Kasumi-1 (cell line): ENCODE measurements at places on chromosomes 16 and 17.

- DNase-seq = peak; percentile 42
These were observed 37.8 kb downstream of the CACNG1 start for GRCh38 chr17:67082107-67082506.

GRCh38 chr16:88487124-88487432, 34.0 kb downstream of the ZFPM1 start:
- no peak for DNase-seq

GRCh38 chr16:58428621-58429542, 36.6 kb downstream of the GINS3 start:
- no peak for DNase-seq

DNA sequence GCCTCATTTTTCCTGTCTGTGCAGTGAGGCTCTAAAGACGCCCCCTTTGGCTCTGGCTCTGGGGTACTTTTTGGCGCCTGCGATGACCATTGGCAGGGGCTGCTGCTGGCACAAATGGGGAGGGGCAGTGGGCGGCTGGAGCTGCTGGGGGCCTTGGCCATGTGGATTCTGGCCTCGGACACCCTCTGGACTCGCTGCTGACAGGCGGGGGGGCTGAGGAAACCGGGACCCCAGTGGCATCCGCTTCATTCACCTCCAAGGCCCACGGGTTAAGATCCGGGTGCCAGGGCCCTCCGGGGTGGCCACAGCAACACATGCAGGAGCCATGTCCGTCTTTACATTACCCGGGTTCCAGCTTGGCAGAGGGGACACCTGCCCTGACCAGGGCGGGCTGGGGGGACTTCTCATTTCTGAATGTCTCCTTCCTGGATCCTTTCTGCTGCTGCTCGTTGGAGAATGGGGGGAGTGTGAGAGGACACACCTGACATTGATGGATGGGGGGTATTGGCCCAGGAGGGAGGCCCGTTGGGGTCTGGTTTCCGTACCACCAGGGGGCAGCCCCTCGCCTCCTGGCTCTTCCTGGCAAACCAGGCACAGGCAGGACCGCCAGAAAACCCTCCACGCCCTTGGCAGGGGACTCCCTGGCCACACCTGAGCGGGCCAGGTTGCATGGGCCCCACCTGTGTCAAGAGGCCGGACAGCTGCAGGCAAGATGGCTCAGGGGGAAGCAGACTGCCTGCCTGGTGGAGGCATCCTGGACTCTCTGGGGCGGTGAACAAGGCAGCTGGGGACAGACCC, 21.8 kb downstream of the GSE1 start:
- no peak for DNase-seq

- peak; percentile 4 for DNase-seq
These were observed 381 bp downstream of the CTNS start for GRCh38 chr17:3636908-3637373.

- DNase-seq = no peak
These were observed 2.6 kb downstream of the PMP22 start for GRCh38 chr17:15262291-15263205.
